ENCODE measurements at places on chromosomes 2 and 18. TPM values are rescaled to one million over a fixed set of nuclear protein-coding genes. Genes with fewer than 3 reads are reported as not detected.
A peak's percentile ranks its signal among the peaks of the same experiment; 100 is the strongest.

Gene CD8B2
- total RNA-seq, result not detected

DNA sequence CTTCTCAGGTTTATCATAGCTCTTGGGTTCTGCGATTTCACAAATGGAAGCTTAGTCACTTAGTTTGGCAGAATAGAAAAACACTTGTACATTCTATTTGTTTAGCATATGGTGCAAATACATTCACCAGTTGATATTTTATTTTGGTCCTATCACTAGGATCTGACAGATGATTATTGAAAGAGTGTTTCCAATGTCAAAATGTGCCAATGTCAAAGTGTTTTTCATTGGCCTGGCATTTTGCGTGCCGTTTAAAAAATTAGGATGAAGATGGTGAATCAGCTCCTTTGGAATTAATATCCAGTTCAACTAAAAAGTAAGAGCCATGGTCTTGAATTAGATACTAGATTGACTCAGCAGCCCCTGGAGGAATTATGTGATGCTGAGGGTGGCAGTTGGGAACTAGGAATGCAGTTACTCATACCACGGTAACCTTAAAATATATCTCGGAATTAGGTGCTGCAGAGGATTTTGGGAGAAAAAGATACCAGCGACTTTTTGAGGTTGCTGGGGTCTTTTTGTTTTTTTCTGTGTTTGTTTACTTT is 87.0 kb downstream of the SPHKAP start:
- DNase-seq, result no peak

Gene UGT1A3
- not detected for total RNA-seq

Gene MSH2
- total RNA-seq, result 30.5 TPM

Gene NTSR2
- total RNA-seq, result not detected

Gene CNDP1
- total RNA-seq, result not detected

DNA sequence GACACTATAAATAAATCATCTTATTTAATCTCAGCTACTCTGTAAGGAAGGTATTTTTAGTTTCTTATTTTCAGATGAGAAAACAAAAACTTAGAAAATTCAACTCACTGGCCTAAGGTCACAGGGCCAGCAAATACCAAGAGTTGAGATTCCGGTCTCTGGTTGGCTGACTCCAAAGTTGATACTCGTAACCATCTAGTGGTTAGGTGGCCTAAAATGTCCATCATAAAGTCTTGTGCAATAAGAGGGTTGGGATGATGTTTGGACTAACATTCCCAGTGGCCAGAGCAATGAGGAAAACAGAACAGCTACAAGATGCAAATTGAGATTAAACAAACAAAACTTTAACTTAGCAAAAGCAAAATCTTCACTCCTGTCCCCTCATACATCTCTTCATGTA is 360.3 kb downstream of the FIGN start:
- no peak for DNase-seq

GRCh38 chr2:6968319-6969100 is 51.3 kb downstream of the RNF144A start:
- DNase-seq, result no peak

Gene SMYD1
- not detected for total RNA-seq

DNA sequence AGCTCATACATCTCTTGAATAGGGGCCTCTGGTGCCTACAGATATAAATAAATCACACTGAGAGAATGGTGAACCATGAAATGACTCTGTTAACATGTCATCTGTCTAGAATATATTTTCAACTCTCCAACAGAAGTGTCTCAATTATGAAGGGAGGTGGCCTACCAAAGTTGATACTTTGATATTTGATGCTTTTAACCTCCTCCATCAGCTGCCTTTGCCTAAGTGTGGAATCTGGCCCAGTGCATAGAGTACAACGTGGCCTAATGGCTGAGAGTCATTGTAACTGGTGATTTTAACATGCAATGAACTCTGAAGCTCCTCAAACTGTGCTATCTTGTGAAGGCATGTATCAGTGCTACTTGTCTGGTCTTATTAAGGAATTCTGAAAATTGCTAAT is 93.4 kb downstream of the MYO3B start:
- no peak for DNase-seq

Gene SLC4A3
- 0.21 TPM for total RNA-seq

GRCh38 chr18:26656944-26657536 is 108.7 kb upstream of the KCTD1 start:
- peak; percentile 53 for DNase-seq

DNA sequence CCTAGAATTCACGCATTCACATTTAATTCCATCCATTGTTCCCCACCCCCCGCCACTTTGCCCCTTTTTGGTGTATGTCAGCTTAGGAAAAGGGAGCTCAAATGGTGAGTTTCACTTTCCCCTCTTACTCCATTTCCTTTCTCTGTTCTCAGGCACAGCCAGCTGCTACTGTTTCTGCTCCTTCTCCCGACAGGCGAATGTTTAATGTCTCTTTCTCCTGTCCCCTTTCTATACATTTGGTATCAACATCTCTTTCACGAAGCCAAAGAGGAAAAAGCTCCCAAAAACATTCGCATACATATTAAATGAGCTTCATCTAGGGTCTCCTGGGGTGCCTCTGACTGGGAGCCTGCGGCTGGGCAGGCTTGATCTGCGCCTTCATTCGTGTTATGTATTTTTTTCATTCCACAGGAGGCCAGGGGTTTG is 124.2 kb upstream of the SATB2 start:
- peak; percentile 19 for DNase-seq

DNA sequence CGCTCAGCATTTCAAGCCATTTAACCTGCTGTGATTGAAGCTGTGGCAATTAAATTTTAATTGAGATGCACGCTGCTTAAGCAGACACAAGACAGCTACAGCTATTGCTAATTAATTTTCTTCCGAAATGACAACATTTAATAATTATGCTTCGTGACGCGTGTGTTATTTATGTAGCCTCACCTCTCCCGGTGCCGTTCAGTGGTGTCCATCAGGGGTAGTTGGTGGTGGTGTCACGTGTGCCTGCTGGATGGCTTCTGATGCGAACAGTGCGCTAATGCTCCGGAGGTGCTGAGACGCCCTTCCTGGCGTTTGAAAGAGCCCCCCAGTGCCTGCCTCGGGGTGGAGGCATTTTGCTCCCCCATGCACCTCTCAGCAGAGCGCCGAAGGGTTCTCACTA is 39.5 kb downstream of the GLI2 start:
- no peak for DNase-seq

DNA sequence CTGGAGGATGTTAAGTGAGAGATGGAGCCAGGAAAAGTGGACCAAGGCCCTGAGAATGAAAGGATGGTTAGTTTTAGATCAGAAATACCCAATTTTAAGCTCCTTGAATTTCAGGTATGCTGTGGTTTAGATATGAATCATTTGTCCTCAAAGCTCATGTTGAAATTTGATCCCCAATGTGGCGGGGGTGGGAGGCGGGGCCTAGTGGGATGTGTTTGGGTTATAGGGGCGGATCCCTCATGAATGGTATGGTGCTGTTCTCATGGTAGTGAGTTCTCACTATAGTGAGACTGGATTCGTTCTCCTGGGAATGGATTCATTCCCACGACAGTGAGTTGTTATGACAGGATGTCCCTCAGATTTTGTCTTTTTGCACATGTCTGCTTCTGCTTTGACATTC is 11.4 kb downstream of the MYO5B start:
- DNase-seq, result no peak

GRCh38 chr18:50830544-50830943 is 10.7 kb upstream of the MRO start:
- no peak for DNase-seq

DNA sequence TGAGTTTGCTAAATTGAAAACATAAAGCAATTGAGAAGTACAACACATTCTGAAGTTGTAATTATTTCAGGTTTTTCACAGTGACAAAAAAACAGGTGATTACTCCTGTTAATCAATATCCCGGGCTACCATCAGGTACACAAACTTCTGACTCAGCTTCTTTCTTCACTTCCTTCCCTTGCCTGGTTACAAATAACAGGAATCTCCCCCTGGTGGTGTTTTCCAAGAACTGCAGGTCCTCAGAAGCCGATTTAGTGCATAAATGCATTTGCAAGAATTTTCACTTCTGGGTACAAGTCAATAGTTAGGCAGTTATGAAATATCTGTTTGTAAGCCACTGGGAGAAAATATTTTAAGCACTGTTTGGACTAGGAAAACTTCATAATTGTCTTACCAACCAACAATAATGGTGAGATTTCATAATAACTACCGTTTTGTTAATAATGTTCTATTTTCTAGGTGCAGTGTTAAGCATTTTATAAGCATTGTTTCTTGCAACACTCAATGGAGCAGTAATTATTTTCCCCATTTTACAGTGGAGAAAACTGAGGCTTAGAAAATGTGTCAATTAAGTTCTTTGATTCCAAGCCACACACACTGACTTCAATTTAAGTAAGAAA is 12.4 kb upstream of the GMCL1 start:
- peak; percentile 88 for DNase-seq

GRCh38 chr18:61738488-61738887 is 154.3 kb downstream of the RNF152 start:
- DNase-seq, result peak; percentile 58

Gene RNF125
- total RNA-seq, result 0.92 TPM

GRCh38 chr2:149894760-149895159 is 307.2 kb upstream of the MMADHC start:
- DNase-seq, result no peak

DNA sequence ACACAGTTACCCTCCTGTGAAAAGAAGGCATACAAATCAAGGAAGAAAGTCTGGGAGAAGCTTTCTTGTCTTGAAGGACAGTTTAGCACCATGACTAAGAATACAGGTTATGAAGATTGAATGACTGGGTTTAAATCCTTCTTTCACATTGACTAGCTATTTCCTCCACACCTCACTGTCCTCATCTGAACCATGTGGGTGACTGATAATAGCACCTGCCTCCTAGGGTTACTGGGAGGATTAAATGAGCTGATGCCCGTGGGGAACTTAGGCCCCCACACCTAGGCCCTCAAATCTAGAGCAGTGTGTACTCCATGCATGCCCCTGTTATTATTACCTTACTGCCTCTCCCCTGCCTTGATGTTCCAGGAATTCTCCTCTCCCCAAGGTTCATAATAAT is 202.9 kb downstream of the FBXO15 start:
- no peak for DNase-seq

DNA sequence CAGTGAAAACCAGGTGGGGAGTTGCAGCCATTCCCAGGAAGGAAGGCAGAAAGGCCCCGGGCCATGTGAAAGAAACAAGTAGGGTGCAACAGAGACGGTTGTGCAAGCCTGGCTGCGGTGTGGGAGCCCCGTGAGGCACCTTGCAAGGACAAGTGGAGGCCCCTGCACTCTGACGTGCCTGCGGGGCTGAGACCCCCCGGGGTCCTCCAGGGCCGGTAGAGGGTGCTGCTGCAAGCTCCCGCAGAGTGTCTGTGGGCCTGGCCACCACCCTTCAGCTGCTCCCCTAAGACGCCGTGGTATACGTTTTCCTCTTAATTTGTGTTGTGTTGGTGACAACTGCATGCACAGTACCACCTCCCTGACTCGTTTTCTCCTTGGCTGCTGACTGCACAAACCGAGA is 27.4 kb upstream of the MC5R start:
- DNase-seq, result no peak

- DNase-seq, result peak; percentile 14
Measured at GRCh38 chr2:219542931-219543595, 546 bp downstream of the CHPF start.

Gene FKBP1B
- 16.8 TPM for total RNA-seq

Gene DLX1
- not detected for total RNA-seq

DNA sequence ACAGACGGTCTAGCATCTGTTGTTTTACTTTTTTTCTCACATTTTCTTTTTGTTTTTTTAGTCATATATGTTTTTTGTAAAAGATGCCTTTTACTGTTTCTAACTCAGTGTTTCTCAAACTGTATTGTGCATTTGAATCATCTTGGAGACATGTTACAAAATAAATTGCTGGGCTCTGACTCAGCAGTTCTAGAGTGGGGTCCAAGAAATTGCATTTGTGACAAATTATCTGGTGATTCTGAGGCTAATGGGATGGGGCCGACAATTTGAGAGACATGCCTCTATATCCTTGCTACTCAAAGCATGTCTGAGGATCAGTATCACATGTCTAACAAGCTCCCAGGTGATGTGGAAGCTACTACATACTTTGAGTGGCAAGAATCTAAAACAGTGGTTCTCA is 478.8 kb downstream of the PLCL1 start:
- DNase-seq, result no peak

- peak; percentile 53 for DNase-seq
Measured at GRCh38 chr2:204479557-204479956, 65.7 kb upstream of the PARD3B start.

Gene SERPINB13
- total RNA-seq, result not detected

GRCh38 chr18:52222211-52222610 is 117.8 kb upstream of the DCC start:
- DNase-seq, result no peak

Gene CNTNAP5
- total RNA-seq, result not detected

DNA sequence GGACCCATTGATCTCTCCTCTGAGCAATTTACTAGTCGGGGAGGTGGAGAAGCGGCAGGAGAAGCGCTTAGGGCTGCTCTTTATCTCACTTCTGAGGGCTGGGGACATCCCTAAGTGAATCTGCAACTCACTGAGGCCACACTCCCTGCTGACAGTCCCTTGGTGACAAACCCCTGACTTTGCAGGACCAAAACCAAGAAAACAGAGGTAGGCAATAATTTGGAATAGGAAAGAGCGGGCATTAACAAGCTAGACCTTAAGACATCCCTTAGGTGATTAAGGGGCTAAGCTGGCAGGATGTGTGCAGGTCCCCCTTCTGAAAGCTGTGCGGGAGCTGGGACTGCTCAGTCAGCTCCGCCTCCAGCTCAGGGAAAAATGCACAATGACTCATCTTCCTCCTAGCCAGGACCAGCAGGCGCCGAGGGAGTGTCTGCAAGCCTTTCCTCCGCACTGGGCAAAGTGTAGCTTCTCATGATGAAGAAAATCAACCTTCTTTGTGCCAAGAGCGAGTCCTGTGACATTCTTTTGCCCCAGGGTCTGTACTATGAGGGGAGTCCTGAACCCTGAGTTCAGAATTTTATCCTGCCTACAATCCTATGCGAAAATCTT is 63.3 kb downstream of the BOD1L2 start:
- DNase-seq, result peak; percentile 65

GRCh38 chr2:15765686-15766302 is 174.1 kb downstream of the DDX1 start:
- no peak for DNase-seq

DNA sequence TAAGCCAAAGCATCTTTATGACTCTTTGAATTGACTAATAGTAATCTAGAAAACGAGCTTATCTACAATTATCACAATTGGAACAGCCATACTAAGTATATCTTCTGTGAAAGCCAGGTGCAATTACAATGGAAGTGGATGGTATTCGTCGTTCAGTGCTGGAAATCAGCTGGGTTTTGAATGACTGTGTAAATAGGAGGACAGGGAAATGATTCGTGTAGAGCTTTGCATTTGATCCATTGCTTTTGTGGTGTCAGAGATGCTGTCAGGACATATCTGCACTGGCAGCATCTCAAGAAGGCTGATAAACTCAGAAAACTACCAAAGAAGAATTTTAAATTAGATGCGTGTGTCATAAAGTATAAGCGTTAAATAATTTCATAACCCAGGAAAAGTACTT is 187.1 kb downstream of the ZNF407 start:
- DNase-seq, result no peak

GRCh38 chr2:196249171-196249570 is 77.8 kb upstream of the STK17B start:
- no peak for DNase-seq

Gene CACNB4
- 0.30 TPM for total RNA-seq
